ENCODE measurements at places on chromosomes 4 and X.

DNA sequence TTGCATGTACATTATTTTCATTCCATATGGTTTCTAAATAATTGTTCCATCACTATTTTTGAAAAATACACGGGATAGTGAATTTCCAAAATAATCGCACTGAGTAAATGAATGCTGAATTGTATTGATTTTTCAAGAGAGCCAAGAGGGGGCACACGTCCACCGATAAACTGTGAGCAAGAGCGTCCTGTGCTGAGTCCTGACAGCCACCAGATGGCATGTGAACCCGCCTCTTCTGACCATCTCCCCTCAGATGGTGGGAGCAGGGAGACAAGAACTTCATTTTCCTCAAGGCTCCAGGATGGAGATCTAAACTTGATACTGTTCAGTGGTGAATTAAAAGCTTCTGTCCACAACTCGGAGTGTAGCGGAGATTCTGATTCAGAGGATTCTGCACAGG, 30.6 kb upstream of the IL9R start:
- DNase-seq = peak; percentile 54

DNA sequence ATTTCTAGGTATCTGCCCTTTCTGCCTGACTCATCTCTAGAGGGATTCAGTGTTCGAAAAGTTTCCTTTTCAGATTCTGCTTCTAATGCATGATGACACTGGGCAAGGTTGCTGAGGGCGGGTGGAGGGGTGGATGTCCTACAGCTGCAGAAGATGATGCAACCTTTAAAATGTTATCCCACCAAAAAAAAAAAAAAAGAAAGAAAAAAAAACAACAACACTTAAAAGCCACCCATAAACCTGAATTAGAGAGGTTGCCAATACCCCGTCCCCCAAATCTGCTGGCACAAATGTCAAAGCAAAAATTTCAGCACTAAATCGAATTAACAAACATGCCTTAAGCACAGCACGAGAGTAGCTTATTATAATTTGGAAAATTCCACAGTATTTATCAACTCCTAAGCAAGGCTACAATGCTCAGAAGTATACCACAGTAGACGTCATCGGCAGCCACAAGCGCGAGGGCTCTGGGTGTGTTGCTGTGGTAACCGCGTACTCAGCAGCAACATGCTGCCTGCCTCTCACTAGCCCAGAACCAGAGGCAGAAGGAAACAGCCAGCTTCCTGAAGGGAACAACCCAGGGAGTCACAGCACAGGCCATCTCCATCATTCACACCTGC, 167.5 kb upstream of the MAP3K15 start:
- no peak for DNase-seq

- DNase-seq = no peak
Measured at GRCh38 chrX:21744060-21744459, 13.9 kb downstream of the SMPX start.

DNA sequence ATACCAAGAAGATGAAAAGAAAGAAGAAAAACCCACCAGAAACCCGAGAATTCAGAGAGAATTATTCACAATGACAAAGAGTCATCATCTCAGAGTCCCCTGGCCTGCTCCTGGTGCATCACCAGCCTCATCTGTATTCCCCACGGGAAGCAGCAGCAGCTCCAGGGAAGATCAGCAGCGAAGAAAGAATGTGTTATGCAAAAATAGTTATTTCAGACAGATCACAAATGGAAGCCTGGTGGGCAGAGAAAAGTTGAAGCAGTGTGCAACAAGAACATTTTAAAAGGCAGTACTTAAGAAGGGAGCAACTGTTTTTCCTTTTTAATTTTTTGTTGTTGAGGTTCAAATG, 189.2 kb downstream of the PPP3CA start:
- DNase-seq = no peak
